ENCODE measurements at places on chromosomes 16 and 17.
A peak's percentile ranks its signal among the peaks of the same experiment; 100 is the strongest.

DNA sequence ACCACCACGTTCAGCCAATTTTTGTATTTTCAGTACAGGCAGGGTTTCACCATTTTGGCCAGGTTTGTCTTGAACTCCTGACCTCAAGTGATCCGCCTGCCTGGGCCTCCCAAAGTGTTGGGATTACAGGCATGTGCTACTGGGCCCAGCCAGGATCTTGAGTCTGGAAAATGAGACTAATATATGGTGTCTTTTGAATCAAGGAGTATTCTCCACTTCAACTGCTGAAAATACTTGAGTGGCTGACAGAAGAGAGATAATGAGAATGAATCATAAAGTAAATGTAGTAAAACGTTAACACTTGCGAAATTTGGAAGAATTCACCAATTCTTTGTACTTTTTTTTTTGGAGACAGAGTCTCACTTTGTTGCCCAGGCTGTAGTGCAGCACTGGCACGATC is 16.6 kb downstream of the SMYD4 start:
- no peak for DNase-seq

GRCh38 chr16:68356919-68357286 is 46.1 kb downstream of the PRMT7 start:
- DNase-seq: no peak

GRCh38 chr16:79843631-79844043 is 243.1 kb upstream of the MAF start:
- no peak for DNase-seq

DNA sequence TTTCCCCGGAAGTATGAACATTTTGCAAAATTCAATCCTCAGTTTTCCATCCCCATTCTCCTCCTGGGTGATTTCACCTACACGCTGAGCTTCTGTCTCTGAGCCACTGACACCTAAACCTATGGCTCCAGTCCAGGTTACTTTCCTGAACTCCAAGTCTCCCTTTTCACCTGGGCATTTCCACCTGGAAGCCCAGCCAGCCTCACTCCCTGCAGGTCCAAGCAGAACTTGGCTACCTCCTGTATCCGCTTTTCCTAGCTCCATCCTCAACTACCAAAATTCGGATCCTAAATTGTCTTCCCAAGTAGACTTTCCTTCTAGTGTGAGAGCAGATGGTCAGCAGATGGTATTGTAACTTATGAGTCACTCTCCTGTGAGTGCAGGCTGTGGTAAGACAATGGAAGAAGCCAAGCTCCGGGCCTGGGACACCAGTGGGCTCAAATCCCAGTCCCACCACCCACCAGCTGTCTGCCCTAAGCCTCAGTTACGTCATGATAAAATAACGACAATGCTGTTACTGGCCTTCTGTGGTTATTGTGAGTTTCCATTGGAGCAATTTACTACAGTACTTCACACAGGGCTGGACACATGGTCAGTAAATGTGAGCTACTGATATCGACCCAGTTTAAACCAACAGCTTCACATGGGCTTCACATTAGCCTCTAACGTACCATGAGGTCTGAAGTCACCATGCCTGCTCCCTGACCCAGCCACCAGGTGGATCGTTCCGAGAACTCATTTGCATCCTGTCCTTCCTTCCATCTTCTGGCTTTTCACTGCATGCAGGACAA is 33.3 kb downstream of the PECAM1 start:
- no peak for DNase-seq

DNA sequence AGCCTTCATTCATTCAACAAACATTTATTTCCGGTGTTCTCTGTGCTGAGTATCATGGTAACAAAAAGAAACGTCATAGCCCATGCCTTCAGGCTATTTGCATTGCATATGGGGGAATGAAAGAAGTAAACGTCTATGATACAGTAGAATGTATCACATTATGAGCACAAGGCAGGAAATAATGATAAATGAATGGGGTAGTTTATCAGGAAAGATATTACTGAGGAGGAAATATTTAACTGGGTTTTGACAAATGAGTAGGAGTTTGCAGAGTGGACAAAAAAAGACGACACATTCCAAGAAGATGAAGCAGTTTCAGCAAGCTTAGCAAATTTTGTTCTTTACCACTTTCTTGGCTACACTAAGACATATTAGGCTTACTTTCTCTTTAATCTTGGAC is 1.3 kb upstream of the KRTAP4-7 start:
- DNase-seq: no peak

DNA sequence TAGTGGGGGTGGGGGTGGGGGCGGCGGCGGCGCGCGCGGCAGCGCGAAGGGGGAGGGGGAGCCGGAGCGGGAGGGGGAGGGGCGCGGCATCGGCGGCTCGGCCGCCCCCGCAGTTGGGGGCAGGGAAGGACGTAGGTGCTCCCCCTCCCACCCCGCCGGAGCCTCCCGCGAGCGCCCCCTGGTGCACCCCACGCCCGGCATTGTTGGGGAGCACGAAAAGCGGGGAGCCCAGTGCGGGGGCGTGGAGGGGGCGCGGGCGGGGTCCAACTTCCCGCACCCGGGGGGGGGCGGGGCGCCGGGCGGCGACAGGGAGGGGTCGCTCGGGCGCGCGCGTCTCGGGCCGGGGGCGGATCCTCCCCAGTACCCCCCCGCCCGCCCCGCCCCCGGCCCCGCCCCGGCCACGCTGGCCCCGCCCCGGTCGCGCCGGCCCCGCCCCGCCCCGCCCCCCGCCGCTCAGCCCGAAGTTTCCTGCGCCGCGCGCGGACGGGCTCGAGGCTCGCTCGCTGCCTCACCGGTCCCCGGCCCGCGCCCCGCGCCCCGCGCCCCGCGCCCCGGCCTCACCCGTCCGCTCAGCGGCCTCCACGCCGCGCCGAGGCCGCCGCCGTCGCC is at the start of gene CACNA1H:
TSS of gene CACNA1H (plus strand) at position 456 of the 609 bp plus-strand sequence. CDS start 632 bp downstream, outside the sequence.
- DNase-seq: peak; percentile 33

GRCh38 chr17:39225959-39226683 is 376 bp upstream of the STAC2 start:
- DNase-seq: no peak

DNA sequence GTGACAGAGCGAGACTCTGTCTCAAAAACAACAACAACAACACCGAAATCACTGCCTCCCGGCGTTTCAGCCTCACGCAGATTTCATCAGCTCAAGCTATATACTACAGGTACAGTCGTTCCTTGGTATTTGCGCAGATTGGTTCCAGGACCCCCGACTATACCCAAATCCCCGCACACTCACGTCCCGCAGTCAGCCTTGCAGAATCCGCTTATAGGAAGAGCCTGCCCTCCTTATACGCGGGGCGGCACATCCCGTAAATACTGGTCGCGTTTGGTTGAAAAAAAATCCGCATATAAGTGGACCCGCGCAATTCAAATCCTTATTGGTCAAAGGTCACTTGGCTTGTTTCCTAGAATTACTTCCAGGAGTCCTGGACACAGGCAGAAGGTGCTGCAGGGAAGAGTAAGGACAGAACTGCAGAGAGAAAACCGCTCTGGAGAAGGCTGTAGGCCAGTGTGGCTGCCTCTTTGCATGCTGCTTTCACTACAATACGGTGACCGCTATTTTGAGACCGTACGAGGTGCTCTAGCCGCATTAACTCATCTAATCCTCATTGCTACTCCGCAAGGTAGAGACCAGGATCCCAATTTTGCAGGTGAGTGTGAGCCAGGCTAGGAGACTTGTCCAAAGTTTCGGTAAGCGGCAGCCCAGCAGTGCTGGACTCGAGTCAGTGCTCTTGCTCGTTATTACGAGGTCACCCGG is 718 bp downstream of the NDUFAB1 start:
- DNase-seq: no peak

DNA sequence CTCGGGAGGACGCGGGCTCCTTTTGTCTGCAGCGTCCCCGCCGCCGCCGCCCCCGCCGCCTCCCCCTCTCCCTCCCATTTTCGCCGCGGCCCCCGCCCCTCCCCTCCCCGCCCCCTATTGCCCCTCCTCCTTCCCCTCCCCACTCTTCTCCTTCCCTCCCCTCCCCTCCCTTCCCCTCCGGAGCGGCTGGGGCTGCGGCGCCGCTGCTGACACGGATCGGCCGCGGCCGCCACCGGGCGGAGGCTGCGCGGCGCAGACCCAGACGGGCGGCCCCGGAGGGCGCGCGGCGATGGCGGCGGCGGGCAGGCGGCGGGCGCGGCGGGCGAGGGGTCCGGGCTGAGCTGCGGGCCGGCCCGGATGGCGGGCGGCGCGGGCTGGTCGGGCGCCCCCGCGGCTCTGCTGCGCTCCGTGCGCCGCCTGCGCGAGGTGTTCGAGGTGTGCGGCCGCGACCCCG is at the start of gene RAB11FIP4:
TSS of gene RAB11FIP4 (plus strand) at position 180 of the 454 bp plus-strand sequence. CDS start at position 358, 178 bp downstream.
- no peak for DNase-seq
